Cardiac muscle cell (in vitro differentiated cells and primary cell): ENCODE measurements at places on chromosomes 11 and 22. TPM values are rescaled to one million over a fixed set of nuclear protein-coding genes. Genes with fewer than 3 reads are reported as not detected.

Gene OR52R1
- not detected in 2 replicates for total RNA-seq

GRCh38 chr22:36300396-36301212, 47.7 kb downstream of the APOL1 start:
- DNase-seq = no peak

Gene HIPK3
- total RNA-seq = 134 and 179 TPM in 2 replicates

Gene P2RY6
- 0.07 and 0.39 TPM in 2 replicates for total RNA-seq

Gene GLYAT
- total RNA-seq = not detected in 2 replicates

Gene OR8A1
- not detected in 2 replicates for total RNA-seq

GRCh38 chr11:18757811-18758210, 31.8 kb upstream of the IGSF22 start:
- DNase-seq = peak; percentile 25

- DNase-seq = no peak
Observed at GRCh38 chr11:111585371-111585770, 16.9 kb upstream of the SIK2 start.

DNA sequence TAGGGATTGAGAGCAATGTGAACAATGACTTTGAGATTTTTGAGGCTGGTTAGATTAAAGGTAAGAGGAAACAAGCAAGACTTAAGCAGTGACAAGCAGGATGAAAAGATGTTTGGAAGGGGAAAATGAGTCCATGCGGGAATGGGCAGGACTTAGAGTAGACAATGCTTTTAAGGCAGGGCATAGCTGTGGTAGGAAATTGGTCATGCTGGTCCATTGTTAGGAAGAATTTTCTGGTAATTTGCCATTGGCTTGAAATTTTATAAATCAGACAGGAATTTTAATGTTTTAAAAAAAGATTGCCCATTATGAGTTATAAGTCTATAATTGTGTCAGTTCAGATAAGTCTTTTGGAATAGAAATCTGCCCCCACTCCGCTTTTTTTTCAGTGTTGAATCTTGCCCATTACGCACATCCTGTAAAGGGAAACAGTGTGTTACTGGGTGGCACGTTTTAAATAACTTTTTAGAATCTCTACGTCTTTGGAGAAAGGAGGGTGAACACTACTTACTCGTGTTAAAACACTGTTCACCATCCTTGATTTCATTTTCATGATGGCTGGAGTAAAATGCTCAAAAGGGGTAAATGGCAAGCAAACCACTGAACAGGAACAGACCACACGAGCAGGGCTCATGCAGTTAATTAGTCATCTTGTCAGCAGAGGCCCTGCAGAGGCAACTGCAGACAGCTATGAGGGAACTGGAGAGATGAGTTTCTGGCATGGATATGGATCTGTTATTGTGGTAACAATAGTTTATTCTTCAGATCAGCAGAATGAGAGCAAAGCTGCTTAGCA, 25.0 kb downstream of the SWAP70 start:
- peak; percentile 78 for DNase-seq
